ENCODE measurements at places on chromosomes 6 and 20. TPM values are rescaled to one million over a fixed set of nuclear protein-coding genes. Genes with fewer than 3 reads are reported as not detected.

- peak; percentile 48 for DNase-seq
Observed at GRCh38 chr6:109690373-109690736, 647 bp downstream of the AK9 start.

- DNase-seq, result no peak
Observed at GRCh38 chr6:32170294-32170693, 5.6 kb downstream of the AGPAT1 start.

- DNase-seq, result no peak
Observed at GRCh38 chr6:159053781-159054398, 9.1 kb upstream of the TAGAP start.

MICB gene
- 4.1 TPM for total RNA-seq

CLIC5 gene
- not detected for total RNA-seq

- no peak for DNase-seq
Observed at GRCh38 chr6:137093183-137094069, 48.7 kb upstream of the IL20RA start.

DNA sequence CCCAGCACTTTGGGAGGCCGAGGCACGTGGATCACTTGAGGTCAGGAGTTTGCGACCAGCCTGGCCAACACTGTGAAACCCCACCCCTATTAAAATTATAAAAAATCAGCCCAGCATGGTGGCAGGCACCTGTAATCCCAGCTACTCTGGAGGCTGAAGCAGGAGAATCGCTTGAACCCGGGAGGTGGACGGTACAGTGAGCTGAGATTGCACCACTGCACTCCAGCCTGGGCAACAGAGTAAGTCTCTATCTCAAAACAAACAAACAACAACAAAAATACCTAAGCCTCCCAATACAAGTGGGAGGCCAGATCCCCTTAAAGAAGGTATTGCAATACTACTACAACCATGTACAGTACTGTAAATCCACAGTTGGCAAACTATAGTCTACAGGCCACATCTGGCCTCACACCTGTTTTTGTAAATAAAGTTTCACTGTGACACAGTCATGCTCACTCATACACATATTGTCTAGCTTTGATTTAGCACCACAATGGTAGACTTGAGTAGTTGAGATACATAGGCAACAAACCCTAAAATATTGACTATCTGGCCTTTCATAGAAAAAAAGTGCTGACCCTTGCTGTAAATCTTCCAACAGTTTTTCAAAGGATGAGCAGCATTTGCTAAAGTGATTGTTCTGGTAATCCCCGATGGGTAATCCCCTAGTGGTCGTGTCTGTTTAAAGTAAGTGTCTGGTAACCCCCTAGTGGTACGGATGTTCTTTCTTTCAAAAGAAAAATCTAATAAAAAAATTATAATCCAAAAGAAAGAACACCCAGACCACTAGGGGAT, 202.0 kb downstream of the RNGTT start:
- no peak for DNase-seq

Measured in GM23248 (cell line).